ENCODE measurements at places on chromosomes 3 and 15. TPM values are rescaled to one million over a fixed set of nuclear protein-coding genes. Genes with fewer than 3 reads are reported as not detected.

The TMCO5A gene
- not detected for total RNA-seq

The PLS1 gene
- total RNA-seq, result 12.5 TPM

The SH3GL3 gene
- not detected for total RNA-seq

The RPL39L gene
- 2.2 TPM for total RNA-seq

The CTNNB1 gene
- total RNA-seq, result 347 TPM

The MCF2L2 gene
- total RNA-seq, result not detected

The PGBD4 gene
- 1.9 TPM for total RNA-seq

The SLC27A2 gene
- not detected for total RNA-seq

The SH2D7 gene
- total RNA-seq, result not detected

The WNT7A gene
- not detected for total RNA-seq

The FEZF2 gene
- not detected for total RNA-seq

The AP4E1 gene
- 31.9 TPM for total RNA-seq

The AMIGO3 gene
- not detected for total RNA-seq

The SQOR gene
- 70.6 TPM for total RNA-seq

The LRRIQ4 gene
- total RNA-seq, result not detected

The IL5RA gene
- under 0.01 TPM for total RNA-seq

The CAV3 gene
- 0.73 TPM for total RNA-seq

The RBPMS2 gene
- total RNA-seq, result 8.7 TPM

The NRG4 gene
- not detected for total RNA-seq

The PLA1A gene
- total RNA-seq, result 16.9 TPM

The MAGEF1 gene
- 19.3 TPM for total RNA-seq

The PIK3R4 gene
- 6.4 TPM for total RNA-seq

The IGF2BP2 gene
- total RNA-seq, result 303 TPM

The GOLGA6A gene
- total RNA-seq, result not detected

The CACNA2D2 gene
- 45.8 TPM for total RNA-seq

The ITGA11 gene
- 12.1 TPM for total RNA-seq

The EXOG gene
- total RNA-seq, result 202 TPM

The KLHL6 gene
- total RNA-seq, result 0.89 TPM

The FETUB gene
- total RNA-seq, result not detected

The GOLGA6L10 gene
- 1.0 TPM for total RNA-seq

The ATP13A4 gene
- total RNA-seq, result 12.3 TPM

The SATB1 gene
- 132 TPM for total RNA-seq

The EPHA3 gene
- total RNA-seq, result 33.9 TPM

The RSRC1 gene
- 1.7 TPM for total RNA-seq

The CA12 gene
- 12.5 TPM for total RNA-seq

The CCR9 gene
- not detected for total RNA-seq

The HDC gene
- total RNA-seq, result 55.8 TPM

The DUOXA2 gene
- not detected for total RNA-seq

The LSG1 gene
- total RNA-seq, result 32.9 TPM

The LRRC49 gene
- 14.8 TPM for total RNA-seq
